ENCODE measurements at places on chromosomes 13 and 19.

GRCh38 chr13:57408312-57408711, 223.2 kb upstream of the PCDH17 start:
- no peak for DNase-seq

DNA sequence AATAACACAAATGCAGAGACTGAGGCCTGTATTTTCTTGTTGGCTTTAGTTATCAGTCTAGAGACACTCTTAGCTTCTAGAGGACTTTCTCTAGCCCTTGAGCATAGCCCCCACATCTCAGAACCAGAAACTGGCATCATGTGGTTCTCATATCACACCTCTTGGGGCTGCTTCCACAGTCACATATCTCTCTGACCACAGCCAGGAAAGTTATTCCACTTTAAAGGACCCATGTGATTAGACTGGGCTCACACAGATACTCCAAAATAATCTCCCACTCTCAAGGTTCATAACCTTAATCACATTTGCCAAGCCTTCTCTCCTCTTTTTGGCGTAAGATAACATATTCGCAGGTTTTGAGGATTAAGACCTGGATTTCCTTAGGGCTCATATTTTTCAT, 846.9 kb upstream of the MIR17HG start:
- DNase-seq = no peak

DNA sequence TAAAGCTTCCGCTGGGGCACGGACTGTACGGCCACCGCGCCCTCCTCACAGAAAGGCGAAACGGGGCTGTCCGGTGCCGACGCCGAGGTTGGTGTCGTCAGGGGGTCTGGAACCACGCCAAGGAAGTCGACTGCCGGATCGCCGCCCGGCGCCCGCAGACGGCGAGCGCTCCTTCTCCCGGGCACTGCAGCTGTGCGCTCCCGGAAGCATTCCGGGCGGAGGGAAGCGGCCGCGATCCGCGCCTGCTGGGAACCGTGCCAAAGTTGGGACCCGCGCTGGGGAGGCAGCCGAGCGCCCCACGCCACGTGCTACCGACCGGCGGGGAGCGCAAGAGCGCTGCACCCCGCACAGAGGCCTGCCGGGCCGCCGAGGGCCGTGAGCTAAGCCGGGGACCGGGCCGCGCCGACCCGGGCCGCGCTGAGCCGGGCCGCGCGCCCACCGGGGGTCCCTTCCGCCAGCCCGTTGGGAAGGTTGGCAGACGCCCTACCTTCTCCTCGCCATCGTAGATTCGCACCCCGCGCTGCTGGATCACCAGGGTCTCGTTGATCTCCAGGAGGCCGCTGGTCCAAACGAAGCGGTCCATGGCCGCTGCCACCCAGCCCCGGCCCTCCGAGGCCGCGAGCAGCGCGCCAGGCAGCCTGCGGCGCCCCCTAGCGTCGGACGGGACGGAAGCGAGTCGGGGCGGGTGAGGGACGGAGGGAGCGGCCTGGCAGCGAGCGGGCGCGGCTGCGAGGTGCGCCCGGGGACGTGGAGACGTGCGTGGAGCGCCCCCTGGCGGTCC, at the start of gene VPS36:
TSS of gene VPS36 (minus strand) at position 623 of the 781 bp plus-strand sequence. CDS start at position 583, 40 bp downstream.
- peak; percentile 91 for DNase-seq

DNA sequence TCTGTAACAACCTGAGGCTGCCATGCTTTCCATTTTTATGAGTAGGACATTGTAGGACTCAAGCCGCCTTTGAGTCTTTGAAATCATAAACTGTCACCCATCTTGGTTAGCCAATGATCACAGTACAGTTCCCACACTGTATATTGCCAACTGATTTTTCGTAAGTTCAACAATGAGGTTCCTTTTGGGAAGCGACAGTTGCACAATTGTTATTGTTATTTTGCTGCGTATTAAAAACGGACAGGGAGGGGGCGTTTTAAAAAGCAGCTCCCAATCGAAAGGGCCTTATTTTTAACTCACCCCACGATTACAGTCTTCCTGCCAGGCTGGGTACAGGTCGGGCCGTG, 601 bp downstream of the SLC46A3 start:
- DNase-seq = no peak

GRCh38 chr13:66887088-66887487, 343.0 kb downstream of the PCDH9 start:
- no peak for DNase-seq

GRCh38 chr13:46179491-46179908, 2.5 kb downstream of the LCP1 start:
- peak; percentile 71 for DNase-seq

DNA sequence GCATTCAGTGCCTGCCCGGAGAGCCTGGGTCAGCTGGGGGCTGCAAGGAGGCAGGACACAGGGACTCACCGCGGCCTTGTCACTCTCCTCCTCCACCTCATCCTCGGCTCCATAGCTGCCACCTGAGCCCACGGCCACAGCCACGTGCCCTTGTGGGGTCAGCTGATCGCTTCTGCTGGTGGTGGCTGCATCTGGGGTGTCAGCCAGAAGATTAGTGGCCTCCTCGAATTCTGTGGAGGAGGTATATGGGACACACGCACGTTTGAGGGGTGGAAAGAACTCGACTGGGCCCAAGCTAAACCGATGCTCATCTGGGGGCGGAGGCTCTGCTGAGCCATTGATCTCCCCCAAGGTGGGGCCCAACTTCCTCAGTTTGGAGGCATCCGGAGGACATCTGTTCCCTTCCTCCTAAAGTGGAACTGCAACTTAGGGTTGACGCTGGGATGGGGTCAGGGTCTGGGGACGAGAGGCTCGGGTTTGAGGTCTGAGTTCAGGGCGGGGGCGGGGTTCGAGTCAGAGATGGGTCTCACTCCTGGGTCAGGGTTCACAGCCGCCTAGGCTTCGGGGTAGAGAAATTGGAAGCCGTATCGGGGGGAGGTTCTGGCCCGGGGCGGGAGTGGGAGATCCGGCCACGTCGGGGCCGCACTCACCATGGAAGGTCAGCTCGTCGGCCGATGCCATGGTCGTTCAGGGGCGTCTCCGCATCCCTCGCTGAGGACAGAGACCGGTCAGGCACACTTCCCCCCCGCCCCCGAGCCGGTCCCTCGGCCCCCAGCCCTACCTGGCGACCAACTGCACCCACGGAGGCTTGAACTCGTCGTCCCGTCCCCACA, 493 bp downstream of the YIPF2 start:
- DNase-seq = no peak

DNA sequence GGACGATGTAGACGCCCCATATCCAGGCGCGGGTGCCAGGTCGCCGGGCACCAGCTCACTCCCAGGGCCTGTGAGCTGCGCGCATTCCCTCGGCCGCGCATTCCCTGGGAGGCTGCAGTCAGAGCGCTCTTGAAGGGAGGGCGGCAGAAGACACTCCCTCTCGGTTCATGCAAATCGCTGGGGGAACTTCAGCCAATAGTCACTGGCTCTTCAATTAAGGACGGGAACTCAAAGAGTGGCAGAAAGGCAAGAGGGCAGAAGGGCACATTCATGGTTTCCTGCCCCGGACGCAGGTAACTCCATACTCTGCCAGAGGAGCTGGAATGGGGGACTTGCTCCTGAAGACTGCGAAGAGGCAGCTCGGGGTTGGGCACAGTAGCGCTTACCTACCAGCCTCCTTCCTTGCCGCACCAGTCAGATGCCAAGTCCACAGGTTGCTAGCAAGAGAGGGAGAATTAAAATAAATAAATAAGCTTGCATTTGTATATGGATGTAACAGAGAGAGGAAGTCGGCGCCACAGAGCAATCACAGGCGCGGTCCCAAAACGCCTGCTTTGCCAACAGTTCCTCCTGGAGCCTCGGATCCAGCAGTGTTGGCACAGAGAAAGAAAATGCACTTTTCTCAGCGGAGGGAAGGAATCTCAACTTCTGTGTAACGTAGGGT, 459 bp downstream of the PCDH20 start:
- no peak for DNase-seq

DNA sequence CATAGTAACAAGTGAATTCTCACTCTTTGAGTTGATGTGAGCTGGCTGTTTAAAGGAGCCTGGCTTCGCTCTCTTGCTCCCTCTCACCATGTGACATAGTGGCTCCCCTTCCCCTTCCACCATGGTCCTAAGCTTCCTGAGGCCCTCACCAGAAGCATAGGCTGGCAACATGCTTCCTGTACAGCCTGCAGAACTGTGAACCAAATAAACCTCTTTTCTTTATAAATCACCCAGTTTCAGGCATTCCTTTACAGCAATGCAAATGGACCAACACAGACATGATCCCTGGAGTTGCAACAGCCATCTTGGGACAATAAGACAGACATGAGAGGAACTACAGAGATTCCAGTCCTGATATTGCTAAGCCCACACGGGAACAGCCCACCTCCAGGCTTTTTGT, 12.6 kb downstream of the TEAD2 start:
- no peak for DNase-seq

DNA sequence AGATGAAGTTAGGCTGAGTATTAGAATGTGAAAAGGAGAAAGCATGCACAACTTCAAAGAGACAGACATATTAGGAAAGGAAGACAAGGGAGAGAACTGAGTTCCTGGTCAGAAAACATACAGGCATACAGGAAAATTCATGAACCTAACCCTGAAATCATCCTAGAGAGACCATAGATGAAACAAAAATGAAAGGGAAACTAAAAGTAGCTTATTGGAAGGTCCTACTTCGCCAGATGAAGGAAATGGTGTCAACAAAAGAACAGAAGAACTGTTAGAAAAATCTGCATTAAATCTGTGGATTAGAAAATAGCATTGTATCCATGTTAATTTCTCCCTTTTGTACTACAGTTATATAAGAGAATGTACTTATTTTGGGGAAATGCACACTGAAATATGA, 169.0 kb upstream of the UFM1 start:
- DNase-seq = no peak

GRCh38 chr19:57320180-57321084, at the start of gene ZNF543:
TSS of gene ZNF543 (plus strand) at chr19:57320472. CDS start at chr19:57320854, 382 bp downstream.
- peak; percentile 87 for DNase-seq

DNA sequence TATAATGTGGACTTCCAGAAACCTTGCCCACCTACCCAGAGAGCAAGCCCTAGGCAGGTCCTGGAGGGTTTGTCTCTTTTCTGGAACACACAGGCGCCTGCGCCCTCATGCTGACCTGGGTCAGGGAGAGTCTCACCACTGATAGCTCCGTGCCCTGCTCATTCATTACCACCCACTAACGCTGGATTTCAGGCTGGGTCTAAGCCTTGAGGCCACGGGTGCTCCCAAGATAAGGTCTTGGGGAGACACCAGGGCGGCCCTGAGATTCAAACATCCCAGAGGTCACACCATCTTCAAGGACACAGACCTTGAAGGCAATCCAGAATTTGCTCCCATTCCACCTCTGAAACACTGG, 5.1 kb downstream of the S1PR2 start:
- DNase-seq = no peak

DNA sequence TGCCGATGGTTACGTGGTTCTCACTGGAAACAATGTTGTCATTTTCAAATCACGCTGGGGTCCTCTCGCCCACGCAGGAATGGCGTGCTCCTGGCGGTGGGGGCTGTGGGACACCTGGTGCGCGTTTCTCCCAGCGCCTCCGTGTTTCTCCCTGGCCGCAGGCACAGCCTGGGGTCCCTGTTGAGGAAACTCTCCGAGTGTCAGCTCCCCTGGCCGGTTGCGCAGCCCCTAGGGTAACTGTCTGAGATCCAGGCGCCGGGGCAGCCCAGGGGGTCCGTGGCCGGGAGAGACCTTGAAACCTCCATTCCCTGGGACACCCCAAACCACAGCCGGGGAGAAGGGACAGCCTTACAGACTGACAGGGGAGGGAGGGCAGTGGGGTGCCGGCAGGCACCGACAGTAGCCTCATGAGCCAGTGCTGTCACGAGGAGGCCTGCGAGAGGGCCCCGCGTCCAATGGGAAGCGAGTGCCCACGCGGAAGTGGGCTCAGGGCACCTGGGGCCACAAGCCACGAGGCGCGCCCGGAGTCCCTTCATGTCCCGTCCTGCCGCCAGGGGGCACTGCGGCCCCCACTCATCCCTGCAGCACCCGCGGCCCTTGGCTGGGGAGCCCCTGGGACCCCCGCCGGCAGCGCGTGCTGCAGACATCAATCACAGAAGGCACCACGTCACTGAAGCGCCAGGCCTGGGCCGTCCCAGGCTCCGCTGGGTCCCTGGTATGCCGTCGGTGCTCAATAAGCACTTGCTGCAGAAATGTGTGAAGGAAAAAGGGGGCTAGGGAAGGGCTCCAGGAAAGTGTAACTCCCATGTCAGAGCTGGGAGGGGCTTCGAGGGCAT, 9.5 kb downstream of the ADAMTSL5 start:
- peak; percentile 25 for DNase-seq

- no peak for DNase-seq
Observed at GRCh38 chr19:17931532-17932191, 1.2 kb upstream of the CCDC124 start.

DNA sequence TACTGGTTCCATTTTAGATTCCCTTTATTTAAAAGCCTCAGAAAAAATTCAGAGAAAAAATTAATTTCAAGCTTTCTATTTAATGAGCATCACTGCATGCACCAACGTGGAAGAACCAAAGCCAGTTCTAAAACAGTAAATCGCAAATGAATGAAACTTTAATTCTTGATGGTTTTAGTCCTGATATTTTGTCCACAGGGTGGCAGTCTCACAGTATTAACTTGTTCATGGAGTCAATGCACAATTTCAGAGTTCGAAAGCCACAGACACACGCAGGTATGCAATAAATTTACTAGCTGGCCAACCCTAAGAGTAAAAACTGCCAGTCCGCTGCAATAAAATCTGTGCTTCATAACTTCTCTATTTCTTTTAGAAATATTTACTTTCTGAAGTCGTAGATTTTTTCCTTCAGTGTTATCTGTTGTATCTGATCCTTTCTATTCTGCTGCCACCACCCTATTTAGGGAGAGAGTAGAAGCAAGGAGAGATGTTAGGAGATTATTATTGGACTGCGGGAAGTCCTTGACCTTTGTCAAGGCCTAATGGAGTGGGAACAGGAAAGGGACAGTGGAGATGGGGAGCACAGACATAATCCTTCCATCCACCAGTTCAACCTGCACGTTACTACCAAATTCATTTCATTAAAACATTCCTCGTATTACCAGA, 7.0 kb upstream of the WBP4 start:
- no peak for DNase-seq

- no peak for DNase-seq
Observed at GRCh38 chr19:41998246-41999020, 4.4 kb upstream of the ATP1A3 start.

DNA sequence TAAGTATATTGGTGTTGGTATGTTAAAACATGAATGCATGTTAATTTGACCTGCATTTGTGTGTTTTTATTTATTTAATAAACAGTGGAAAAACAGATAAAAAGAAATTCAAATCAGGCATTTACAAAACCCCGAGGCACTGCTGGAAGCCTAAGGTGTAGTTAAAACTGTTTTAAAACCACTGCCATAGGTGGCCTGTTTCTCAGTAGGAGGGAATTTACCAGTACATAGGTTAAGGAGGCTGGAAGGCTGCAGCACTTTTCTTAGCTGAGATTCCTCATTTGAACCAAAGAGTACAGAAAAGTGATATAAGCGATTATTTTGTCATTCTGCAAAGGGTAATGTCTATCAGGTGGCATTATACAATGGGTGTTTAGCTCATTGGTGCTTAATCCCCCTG, 99.6 kb downstream of the PAN3 start:
- no peak for DNase-seq

DNA sequence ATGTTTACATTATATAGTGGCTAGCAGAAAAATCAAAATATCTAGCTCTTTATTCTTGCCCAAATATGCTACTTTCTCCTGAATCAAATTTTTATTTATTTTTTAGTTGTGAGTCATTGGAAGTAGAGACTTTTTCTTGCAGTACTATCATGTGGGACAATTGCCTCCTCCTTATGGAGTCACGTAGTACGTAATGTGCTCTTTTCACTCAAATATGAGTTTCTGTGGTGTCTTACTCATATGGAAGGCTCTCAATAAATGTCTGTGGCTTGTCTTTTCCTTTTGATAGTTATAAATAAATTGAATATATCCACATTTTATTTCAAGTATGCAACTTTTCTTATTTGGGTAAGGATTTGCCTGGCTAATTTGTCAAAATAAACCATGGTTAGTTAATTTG, 1411.0 kb upstream of the SLC10A2 start:
- DNase-seq = no peak
